ENCODE measurements at places on chromosomes 1 and 21. TPM values are rescaled to one million over a fixed set of nuclear protein-coding genes. Genes with fewer than 3 reads are reported as not detected.

PMF1 gene
- 72.8 TPM for total RNA-seq

GRCh38 chr1:158371188-158371953 lies 17.7 kb downstream of the CD1E start:
- DNase-seq = no peak

DNA sequence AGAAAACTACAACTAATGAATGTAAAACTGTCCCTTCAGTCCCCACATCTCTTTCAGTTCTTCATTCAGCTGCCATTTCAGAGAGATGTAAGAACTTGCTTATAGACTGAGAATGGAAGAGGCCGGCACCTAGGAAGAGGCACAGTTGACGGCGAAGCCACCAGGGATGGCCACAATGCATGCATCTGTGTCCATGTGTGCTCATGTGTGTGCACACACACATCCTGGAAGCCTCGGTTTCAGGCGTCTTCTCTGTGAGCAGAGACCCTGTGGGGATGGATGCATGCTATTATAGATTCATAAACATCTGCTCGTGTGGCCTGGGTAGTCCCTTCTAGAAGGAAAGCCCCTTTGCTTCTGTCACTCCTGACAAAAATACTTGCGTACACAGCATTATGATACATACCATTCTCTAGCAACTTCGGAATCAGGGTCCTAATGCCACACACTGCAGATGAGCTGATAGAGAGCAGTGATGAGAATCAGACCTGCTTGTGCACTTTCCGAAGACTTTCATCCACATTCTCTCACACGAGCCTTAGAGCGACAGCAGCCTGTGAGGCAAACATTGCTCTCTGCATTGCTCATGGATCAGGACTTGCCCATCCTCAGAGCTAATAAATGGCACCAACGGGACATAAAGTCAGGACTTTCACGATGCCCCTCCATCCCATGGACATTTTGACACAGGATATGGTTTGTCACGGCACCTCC lies 12.4 kb upstream of the GPR61 start:
- no peak for DNase-seq

GBP6 gene
- 0.27 TPM for total RNA-seq

- no peak for DNase-seq
Observed at GRCh38 chr1:118842452-118843201, 145.5 kb downstream of the TBX15 start.

ETNK2 gene
- not detected for total RNA-seq

TINAGL1 gene
- not detected for total RNA-seq

TPTE gene
- total RNA-seq = not detected

PTCH2 gene
- 0.94 TPM for total RNA-seq

DNA sequence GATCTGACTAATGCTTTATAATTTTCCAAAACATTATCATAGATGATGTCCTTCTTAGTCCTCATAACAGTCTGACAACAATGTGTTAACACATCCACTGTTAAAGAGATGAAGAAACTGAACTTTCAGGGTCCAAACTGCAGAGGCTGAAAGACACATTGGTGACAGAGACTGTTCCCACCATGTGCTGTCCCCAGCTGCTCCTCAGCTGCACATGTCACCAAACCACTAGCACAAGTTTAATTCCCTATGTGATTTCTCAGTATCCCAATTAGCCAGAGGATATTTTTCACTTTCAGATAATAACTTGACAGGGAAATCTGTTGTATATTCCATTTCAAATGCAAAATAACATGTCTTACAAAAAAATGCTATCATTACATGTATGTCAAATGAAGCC lies 24.6 kb downstream of the LAMC2 start:
- DNase-seq = no peak

OR2T33 gene
- total RNA-seq = not detected

GNG12 gene
- not detected for total RNA-seq
